PC-9 (cell line): ENCODE measurements at places on chromosomes 13 and 19.
A peak's percentile ranks its signal among the peaks of the same experiment; 100 is the strongest.

DNA sequence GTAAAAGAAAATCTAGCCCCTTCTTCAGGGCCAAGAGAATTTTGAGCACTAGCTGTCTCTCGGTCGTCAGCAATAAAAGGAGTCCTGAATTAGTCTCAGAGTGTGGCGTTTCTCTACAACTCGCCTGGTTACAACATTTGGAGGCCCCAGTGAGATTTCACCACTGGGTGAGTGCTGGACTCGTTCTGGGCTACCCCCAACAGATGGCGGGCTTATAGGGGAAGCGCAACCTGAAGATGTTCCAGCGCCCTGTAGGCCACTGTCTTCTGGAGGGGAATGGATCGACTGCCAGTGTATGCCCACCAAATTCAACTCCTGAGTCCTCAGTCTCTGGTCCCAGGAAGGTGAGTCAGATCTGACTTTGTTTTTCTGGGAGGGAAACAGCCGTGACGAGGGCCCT is 11.7 kb upstream of the ZNF181 start:
- no peak for DNase-seq
- H3K27me3 ChIP-seq, result peaks cover 78% of the 10 kb centered on the region
- H3K4me3 ChIP-seq, result no peak overlapping the region
- no peaks in the 10 kb centered on the region for H3K36me3 ChIP-seq
- no peaks in the 10 kb centered on the region for H3K4me1 ChIP-seq

DNA sequence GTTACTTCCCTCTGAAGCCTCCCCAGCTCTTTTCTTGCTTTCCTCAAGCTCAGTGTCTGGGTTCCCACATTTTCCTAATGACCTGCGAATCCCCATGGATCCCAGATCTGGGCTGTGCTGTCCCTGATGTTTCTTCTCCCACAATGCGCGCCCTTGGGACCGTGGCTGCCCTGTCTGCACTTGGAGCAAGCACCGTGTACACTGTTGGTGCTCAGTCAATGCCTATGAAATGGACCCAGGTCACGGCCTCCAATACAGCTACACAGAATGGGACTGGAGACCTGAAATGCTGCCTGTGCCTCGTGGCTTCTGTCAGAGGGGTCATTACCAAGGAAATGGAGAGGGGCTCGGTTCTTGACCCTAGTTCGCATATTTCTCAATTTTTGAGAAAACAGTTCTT is 160.1 kb upstream of the SOX1 start:
- no peaks in the 10 kb centered on the region for H3K36me3 ChIP-seq
- DNase-seq, result no peak
- no peak overlapping the region for H3K4me3 ChIP-seq
- no peaks in the 10 kb centered on the region for H3K4me1 ChIP-seq
- H3K27me3 ChIP-seq, result peaks cover 88% of the 10 kb centered on the region
- H3K27ac ChIP-seq, result no peak overlapping the region

GRCh38 chr13:88074794-88075510 is 403.8 kb downstream of the SLITRK5 start:
- H3K4me1 ChIP-seq, result no peaks in the 10 kb centered on the region
- DNase-seq, result no peak
- no peaks in the 10 kb centered on the region for H3K27me3 ChIP-seq
- no peak overlapping the region for H3K27ac ChIP-seq

- H3K4me1 ChIP-seq, result no peaks in the 10 kb centered on the region
- no peak for DNase-seq
- H3K27me3 ChIP-seq, result no peaks in the 10 kb centered on the region
- H3K4me3 ChIP-seq, result no peak overlapping the region
- no peak overlapping the region for H3K27ac ChIP-seq
These were observed 78.2 kb downstream of the AKAP11 start for GRCh38 chr13:42350141-42350540.

DNA sequence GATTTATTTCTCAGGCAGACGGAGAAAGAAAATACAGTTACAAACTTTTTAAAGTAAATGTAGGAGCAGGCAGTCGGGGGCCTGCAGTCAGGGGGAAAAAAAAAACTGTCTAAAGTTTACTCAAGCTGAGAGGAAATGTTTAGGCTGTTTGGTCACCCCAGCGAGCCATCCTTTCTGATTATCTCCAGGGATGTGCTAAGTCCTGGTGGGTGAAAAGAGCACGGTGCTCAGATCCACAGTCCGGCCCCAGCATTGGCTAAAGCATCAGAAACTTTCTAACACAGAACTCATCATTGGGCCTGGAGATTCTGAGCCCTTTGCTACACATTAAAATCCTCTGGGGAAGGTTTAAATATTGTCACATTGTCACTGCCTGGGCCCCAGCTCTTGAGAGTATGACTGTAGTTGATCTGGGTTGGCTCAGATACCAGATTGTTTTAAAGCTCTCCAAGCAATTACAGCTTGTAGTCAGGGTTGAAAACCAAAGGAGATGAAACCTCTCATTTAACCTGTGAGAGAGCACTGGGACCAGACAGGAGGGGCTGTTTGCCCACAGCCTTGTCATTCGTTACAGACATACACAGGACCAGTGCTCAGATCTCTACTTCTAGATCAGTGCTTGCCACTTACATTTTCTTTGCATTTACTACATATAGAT is 131.1 kb upstream of the HTR2A start:
- H3K27ac ChIP-seq, result no peak overlapping the region
- H3K27me3 ChIP-seq, result no peaks in the 10 kb centered on the region
- no peak overlapping the region for H3K4me3 ChIP-seq

GRCh38 chr13:73781384-73781783 is 352.8 kb downstream of the KLF12 start:
- H3K4me1 ChIP-seq, result no peaks in the 10 kb centered on the region
- no peaks in the 10 kb centered on the region for H3K36me3 ChIP-seq
- H3K27ac ChIP-seq, result no peak overlapping the region
- no peak overlapping the region for H3K4me3 ChIP-seq
- no peaks in the 10 kb centered on the region for H3K27me3 ChIP-seq

GRCh38 chr13:61728471-61728870 is 312.8 kb upstream of the PCDH20 start:
- H3K4me3 ChIP-seq, result no peak overlapping the region
- no peaks in the 10 kb centered on the region for H3K36me3 ChIP-seq
- no peaks in the 10 kb centered on the region for H3K27me3 ChIP-seq
- no peaks in the 10 kb centered on the region for H3K4me1 ChIP-seq
- no peak overlapping the region for H3K27ac ChIP-seq
- no peak for DNase-seq

GRCh38 chr19:14559916-14560775 is 11.7 kb downstream of the NDUFB7 start:
- DNase-seq, result peak; percentile 29
- H3K36me3 ChIP-seq, result peaks cover 11% of the 10 kb centered on the region; the same call in 1 of the 2 replicates
- no peaks in the 10 kb centered on the region for H3K27me3 ChIP-seq
- 0 out of 2 replicates have a peak, but pooled peaks cover 6% of the 10 kb centered on the region for H3K4me1 ChIP-seq

DNA sequence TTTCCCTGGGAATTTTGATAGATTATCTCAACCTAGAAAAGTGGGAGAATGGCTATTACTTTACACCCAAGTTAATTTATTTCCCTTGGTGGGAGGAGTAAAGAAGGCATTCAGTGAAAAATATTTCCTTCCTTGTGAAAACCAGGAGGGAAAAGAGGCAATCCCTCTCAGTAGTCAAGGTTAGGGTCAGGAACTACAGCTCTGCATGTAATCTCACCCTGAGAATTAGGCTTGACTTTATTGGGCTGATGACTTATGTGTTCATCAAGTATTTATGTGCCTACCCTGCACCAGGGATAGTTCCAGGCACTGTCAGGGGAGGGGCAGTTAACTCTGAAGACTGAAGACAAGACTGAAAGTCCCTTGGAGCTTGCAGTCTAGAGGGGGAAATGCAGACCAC is 281.8 kb downstream of the DLEU7 start:
- no peaks in the 10 kb centered on the region for H3K27me3 ChIP-seq
- H3K27ac ChIP-seq, result no peak overlapping the region
- no peak overlapping the region for H3K4me3 ChIP-seq

GRCh38 chr19:1270213-1270853 is 1.2 kb downstream of the CIRBP start:
- peak overlapping the region; percentile 82 for H3K27ac ChIP-seq
- no peaks in the 10 kb centered on the region for H3K27me3 ChIP-seq
- H3K36me3 ChIP-seq, result peaks cover 11% of the 10 kb centered on the region; the same call in 1 of the 2 replicates
- DNase-seq, result no peak

DNA sequence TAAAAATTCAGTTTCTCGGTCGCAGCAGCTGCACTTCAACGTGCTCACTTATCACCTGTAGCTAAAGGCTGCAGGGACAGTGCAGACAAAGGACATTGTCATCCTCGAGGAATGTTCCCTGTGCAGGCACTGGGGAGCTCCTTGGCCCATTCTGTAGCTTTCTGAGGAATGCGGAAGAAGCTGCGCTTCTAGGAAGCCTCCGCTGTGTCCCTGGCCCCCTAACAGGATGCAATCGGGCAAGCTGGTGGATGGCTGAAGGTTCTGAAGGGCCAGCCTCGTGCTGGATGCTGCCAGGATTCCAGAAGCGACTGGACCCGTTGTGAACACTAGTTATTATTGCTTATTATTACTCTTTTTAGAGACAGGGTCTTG is 8.1 kb downstream of the ANO8 start:
- H3K4me1 ChIP-seq, result peaks cover 23% of the 10 kb centered on the region
- peak overlapping the region; percentile 31 for H3K27ac ChIP-seq
- H3K36me3 ChIP-seq, result no peaks in the 10 kb centered on the region

DNA sequence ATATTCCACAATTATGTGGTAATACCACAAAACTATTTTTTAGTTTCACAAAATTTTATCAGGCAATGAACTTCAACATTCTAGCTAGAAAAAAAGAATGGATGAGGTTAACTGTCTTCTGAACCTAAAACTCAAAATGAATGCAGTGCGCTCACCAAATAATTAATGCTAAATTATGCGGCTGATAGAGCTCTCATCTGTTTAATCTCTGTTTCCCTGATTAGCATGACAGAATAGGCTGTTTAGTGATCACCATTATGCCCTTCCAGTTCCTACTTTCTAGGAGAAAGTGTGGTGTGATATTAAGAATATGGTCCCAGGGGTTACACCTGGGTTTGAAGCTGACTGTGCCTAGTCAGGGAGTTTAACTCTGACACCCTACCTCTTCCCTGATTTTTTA is 42.8 kb upstream of the POSTN start:
- no peak for DNase-seq
- no peaks in the 10 kb centered on the region for H3K36me3 ChIP-seq
- no peaks in the 10 kb centered on the region for H3K4me1 ChIP-seq
- no peaks in the 10 kb centered on the region for H3K27me3 ChIP-seq
- no peak overlapping the region for H3K4me3 ChIP-seq

- no peaks in the 10 kb centered on the region for H3K36me3 ChIP-seq
- no peak for DNase-seq
- no peak overlapping the region for H3K4me3 ChIP-seq
- peaks cover 26% of the 10 kb centered on the region for H3K27me3 ChIP-seq
These were observed 12.8 kb downstream of the SHC2 start for GRCh38 chr19:447816-448560.

DNA sequence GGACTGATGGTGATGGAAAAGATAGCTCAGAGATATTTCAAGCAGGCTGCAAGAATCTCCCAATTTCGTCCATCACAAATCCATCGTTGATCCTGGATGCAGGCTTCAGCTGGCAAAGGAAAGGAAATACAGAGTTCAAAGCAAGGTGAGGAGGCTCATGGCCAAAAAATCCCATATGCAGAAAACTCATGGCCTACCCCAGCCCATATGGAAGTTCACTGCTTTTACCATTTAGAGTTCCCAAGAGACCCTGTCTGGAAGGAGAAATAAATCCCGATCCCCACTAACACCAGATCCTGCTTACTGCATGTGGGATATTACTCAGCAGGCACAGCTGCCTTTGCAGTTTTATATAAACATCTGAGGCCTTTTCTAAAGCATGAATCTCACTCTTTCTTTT is 412.9 kb upstream of the SPRY2 start:
- H3K27me3 ChIP-seq, result no peaks in the 10 kb centered on the region
- H3K27ac ChIP-seq, result no peak overlapping the region
- H3K4me3 ChIP-seq, result no peak overlapping the region
- DNase-seq, result no peak
- H3K36me3 ChIP-seq, result no peaks in the 10 kb centered on the region

DNA sequence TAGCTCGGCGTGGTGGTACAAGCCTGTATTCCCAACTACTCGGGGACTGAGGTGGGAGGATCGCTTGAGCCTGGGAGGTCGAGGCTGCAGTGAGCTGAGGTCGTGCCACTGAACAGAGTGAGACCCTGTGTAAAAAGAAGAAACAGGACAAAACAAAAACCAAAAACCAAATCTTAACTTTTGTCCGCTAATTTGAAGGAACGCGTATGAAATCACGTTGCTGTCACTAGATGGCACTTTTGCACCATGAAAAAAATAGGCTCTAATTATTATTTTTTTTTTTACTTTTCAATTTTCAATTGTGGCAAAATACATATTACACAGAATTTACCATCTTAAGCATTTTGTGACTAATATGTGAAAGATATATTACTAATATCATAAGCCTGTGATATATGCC is 17.6 kb upstream of the ZNF835 start:
- peaks cover 17% of the 10 kb centered on the region for H3K27me3 ChIP-seq
- no peaks in the 10 kb centered on the region for H3K36me3 ChIP-seq
- no peaks in the 10 kb centered on the region for H3K4me1 ChIP-seq

GRCh38 chr19:15675560-15675959 is 2.7 kb downstream of the CYP4F12 start:
- no peak for DNase-seq
- no peaks in the 10 kb centered on the region for H3K36me3 ChIP-seq
- peaks cover 14% of the 10 kb centered on the region for H3K4me1 ChIP-seq
- H3K4me3 ChIP-seq, result no peak overlapping the region

DNA sequence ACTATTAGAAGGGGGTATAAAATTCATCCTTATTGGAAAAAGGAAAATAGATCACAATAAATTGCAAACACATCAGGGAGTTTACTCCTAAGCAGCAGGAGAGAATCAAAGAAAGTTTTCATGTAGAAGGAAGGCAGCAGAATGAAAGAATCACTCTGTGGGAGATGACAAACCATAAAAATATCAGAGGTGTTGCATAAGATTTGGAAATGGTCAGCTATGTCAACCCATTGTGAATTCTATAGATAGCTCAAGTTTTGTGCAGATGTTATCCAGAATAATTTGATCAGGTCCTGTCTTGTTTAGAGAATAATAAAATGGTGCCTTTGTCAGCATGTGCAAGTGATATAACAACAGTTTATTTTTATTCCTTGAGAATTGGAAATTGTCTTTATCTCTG is 622.4 kb downstream of the DCT start:
- H3K4me1 ChIP-seq, result no peaks in the 10 kb centered on the region
- no peak overlapping the region for H3K27ac ChIP-seq
- no peaks in the 10 kb centered on the region for H3K36me3 ChIP-seq
- no peak overlapping the region for H3K4me3 ChIP-seq
- no peaks in the 10 kb centered on the region for H3K27me3 ChIP-seq

DNA sequence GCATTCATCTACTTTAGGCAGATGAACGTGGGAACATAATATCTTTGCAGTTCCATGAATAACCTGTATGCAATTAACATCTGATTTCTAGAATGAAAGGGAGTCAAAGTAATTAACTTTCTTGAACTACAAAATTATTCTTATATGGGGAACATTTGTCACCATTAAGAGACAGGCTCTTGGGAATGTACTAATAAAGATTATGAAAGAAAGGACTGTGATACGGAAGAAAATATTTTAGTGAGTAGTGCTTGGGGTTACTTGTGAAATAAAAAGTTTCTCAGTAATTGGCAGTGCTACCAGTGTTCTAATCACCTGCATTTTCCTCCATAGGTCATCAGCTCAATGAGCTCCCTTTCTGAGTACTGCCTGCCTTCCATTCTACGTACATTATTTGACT is 85.4 kb downstream of the FRY start:
- H3K27me3 ChIP-seq, result no peaks in the 10 kb centered on the region
- H3K36me3 ChIP-seq, result no peaks in the 10 kb centered on the region
- no peak overlapping the region for H3K27ac ChIP-seq
- no peaks in the 10 kb centered on the region for H3K4me1 ChIP-seq
- no peak overlapping the region for H3K4me3 ChIP-seq

GRCh38 chr13:48580896-48581295 is 48.0 kb upstream of the RCBTB2 start:
- no peak overlapping the region for H3K27ac ChIP-seq
- H3K4me1 ChIP-seq, result no peaks in the 10 kb centered on the region
- H3K27me3 ChIP-seq, result peaks cover 8% of the 10 kb centered on the region; the same call in 1 of the 2 replicates
- no peaks in the 10 kb centered on the region for H3K36me3 ChIP-seq
- no peak for DNase-seq
